GM12864 (cell line): ENCODE measurements at places on chromosomes 6 and 20.

DNA sequence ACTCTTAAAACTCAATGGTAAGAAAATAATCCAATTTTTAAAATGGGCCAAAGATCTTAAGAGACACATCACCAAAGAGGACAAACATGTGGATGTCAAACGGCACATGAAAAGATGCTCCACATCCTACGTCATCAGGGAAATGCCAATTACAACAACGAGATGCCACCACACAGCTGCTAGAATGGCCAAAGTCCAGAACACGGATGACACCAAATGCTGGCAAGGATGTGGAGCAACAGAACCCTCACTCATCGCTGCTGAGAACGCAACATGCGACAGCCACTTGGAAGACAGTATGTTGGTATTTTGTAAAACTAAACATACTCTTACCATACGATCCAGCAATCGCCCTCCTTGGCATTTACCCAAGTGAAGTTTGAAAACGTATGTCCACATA, 132.8 kb upstream of the CDH4 start:
- DNase-seq, result no peak

GRCh38 chr6:11614534-11615213, 77.1 kb downstream of the TMEM170B start:
- no peak for DNase-seq

GRCh38 chr6:71531006-71531405, 242.4 kb downstream of the OGFRL1 start:
- DNase-seq, result no peak

GRCh38 chr6:52317841-52318581, 33.5 kb upstream of the MCM3 start:
- DNase-seq, result no peak

GRCh38 chr20:63442100-63442493, 30.4 kb downstream of the KCNQ2 start:
- no peak for DNase-seq

DNA sequence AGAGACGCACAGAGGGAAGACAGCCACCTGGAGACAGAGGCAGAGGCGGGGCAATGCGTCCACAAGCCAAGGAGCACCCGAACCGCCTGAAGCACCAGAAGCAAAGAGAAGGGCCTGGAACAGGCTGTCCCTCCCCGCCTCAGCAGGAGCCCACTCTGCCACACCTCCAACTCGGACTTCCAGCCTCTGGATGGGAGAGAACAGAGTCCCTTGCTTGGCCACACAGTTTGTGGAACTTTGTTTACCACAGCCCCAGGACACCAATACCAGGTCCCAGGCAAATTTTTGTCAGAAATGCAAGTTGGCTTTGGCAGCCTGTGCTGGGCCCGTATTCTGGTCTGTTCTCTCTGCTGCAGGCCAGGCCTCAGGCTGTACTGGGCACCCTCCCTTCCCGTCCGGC, 87.5 kb upstream of the RPS6KA2 start:
- no peak for DNase-seq

DNA sequence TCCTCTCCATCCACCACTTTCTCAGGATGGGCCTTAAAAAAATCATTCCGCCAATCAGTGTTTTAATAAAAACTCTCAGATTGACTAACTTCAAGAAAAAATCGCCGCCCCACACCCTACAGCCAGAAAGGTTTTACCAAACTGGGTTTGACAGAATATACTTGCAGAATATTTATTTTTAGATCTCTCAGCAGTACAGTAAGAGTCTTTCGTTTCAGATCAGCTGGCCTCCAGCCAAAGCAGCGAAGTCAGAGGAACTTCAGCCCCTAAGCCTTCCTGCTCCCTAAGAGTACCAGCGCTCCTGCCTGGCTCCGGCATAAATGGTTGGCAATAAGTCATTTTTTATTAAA, 24.7 kb downstream of the TBC1D7 start:
- peak; percentile 83 for DNase-seq

- no peak for DNase-seq
Observed at GRCh38 chr20:47927385-47927851, 142.1 kb upstream of the SULF2 start.

DNA sequence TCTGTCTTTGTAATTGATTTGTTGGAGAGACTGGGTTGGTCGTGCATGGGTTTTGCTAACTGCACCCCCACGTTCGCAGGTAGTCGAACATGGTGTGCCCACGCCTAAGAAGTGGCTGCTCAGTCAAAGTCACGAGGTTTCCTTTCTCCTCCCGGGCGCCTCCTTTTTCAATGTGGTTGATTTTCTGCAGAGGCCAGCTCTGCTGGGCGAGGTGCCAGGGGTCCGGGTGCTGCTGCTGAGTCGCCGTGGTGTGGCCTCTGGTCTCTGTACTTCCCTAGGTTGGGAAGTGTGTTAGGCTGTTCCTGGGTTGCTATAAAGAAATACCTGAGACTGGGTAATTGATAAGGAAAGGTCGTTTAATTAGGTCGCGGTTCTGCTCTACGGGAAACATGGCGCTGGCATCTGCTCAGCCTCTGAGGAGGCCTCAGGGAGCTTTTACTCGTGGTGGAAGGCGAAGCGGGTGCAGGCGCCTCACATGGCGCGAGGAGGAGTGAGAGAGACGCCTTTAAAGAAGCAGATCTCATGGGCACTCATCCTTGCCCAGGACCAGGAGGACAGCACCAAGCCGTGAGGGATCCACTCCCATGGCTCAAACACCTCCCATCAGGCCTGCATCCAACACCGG, 14.1 kb downstream of the OSBPL2 start:
- no peak for DNase-seq

GRCh38 chr6:39841291-39841690, 49.1 kb downstream of the DAAM2 start:
- DNase-seq, result no peak

DNA sequence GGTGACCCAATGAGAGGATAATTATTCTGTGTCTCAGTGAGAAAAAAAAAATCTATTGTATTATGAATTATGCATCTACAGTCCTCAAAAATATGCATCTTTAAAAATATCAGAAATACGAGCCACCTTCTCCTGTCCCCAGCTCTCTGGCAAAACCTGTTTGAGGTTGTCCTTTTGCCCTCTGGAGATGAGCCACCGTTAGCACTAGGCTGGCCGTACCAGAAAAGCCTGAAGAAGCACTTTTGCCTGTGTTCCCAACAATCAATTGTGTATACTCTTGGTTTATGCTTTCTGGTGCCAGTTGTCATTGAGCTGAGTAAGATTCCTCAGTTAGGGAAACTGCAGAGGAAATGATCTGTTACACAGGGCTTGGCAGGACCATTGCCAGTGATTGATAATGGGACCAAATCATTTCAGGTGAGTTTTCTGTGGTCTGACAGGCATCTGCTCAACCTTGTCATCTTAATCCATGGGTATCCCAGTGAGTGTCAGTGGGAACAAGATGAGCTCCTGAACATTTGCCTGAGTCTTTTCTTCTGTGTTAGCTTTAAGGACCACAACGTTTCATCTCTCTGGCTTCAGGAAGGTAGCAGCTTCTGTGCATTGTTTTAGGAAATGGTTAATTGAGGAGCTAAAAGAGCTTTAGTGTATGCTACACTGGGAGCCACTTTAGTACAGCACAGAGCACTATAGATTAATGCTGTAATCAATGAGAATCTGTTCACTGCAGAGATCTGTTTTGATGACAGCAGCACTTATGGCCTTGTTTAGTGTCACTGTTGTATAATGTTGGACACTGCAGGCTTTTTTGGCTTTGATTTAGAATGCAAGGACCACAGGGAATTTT, 330.1 kb downstream of the RIMS1 start:
- no peak for DNase-seq

- no peak for DNase-seq
Observed at GRCh38 chr6:107114926-107115694, at the start of gene BEND3. Gene BEND3, minus strand, starts transcription at chr6:107115515. Its CDS starts 16,230 bp downstream, at chr6:107099285.

GRCh38 chr6:143193571-143194094, 132.9 kb downstream of the AIG1 start:
- no peak for DNase-seq

- DNase-seq, result no peak
Observed at GRCh38 chr20:63740627-63741353, 1.2 kb downstream of the SLC2A4RG start.

DNA sequence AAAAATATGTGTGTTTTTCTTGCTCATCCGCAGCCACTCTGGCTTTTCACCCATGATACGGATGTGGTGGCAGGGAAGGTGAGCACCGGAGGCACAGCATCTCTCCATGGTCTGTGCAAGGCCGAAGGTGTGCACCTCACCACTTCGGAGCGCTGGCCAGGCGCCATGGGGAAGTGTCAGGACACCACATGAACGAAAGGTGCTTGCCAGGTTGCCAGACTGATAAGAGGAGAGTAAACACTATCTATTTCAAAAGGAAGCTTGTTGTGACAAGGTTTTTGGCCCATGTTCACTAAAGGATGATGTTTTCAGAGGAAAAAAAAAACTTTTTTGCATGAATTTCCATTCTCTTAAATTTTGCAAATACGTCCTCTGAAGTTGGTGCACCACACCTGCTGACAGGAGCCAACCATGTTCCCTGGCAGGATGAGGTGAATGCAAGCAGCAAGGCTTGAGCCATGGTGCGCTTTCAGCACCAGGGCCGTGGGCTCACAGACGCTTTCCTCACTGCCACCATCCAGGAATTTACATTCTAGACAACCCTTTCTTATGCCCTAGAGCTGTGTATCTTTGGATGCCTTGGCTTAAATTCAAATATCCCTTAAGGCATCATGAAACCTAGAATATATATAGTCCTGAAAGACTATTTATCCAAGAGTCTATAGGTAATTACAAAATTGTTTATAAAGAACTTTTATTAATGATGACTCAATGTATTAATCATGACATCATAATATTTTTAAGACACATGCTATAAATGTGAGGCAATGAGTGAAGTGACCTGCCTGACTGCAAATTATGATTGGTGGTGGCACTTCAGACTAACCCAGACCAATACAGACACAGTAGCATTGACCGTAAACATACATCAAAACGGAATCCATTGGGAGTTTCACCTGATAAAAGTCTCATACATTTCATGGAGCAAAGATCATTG, 234.5 kb downstream of the TFAP2A start:
- DNase-seq, result no peak

DNA sequence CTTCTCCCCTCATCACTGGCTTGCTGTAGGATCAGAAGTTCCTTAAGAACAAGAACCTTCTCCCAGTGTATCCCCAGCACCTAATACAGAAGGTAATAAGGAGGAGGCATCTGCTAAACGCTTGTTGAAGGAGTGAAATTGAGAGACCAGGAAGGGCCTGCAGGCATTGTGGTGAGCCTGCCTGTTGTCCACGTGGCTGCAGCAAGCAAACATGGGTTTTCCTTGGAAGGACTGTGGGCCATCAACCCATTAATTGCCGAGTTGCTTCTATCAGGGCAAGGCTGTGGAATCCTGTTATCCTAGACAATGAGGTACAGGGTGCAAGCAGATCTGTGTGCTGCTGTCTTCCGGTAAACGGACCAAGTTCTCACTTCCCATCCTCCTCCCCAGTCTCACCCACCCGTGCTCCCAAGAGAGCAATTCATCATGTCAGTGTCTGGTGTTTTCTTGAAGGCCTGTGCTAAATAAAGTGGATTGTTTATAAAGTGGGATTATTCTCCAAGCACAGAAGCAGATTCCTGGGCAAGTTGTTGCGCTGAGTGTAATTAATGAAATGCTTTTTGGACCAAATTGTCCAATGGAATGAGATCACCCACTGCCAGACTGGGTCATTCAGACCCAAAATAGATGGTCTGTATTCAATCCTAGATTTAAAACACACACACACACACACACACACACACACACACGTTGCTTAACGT, 164.6 kb upstream of the CDYL start:
- no peak for DNase-seq

GRCh38 chr6:150301846-150302519, 66.8 kb upstream of the IYD start:
- DNase-seq, result no peak

- DNase-seq, result no peak
Observed at GRCh38 chr20:46134716-46135115, 16.6 kb downstream of the CD40 start.

- DNase-seq, result no peak
Observed at GRCh38 chr20:45055056-45055455, 45.9 kb downstream of the KCNS1 start.

- no peak for DNase-seq
Observed at GRCh38 chr6:65052626-65053025, 654.4 kb downstream of the EYS start.
